Nucleus accumbens (tissue), 56 donors: ENCODE measurements at places on chromosomes 11 and 22.

DNA sequence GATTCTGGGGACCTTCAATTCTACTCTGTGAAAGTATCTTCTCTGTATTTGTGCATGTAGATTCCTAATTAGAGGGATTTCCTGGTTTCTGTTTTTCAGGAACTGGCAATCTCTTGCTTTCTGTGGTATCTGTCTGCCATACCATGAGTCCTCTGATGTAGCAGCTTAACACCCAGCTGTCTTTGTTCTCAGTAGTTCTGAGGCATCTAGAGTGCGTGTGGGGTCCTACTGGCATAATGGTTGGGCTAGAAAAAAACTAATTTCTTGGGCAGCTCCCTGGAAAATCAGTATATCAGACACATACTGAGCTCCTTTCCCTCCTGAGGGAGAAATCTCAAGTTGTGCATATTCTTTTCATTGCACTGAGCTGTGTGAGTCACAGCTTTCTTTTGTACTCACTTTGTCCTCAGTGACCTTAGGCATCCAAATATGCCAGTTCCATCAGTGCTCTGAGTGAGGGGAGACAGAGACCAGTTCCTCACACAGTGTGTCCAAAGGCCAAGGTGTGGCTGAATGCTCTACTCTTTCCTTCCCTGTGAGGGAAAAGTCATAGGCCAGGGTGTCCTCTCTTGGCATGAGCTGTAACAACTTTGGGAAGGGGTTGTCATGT is 35.5 kb upstream of the SLC22A24 start:
- DNase-seq = no peak

GRCh38 chr11:124865902-124866851 is 945 bp downstream of the ROBO3 start:
- DNase-seq = peak; percentile 40

DNA sequence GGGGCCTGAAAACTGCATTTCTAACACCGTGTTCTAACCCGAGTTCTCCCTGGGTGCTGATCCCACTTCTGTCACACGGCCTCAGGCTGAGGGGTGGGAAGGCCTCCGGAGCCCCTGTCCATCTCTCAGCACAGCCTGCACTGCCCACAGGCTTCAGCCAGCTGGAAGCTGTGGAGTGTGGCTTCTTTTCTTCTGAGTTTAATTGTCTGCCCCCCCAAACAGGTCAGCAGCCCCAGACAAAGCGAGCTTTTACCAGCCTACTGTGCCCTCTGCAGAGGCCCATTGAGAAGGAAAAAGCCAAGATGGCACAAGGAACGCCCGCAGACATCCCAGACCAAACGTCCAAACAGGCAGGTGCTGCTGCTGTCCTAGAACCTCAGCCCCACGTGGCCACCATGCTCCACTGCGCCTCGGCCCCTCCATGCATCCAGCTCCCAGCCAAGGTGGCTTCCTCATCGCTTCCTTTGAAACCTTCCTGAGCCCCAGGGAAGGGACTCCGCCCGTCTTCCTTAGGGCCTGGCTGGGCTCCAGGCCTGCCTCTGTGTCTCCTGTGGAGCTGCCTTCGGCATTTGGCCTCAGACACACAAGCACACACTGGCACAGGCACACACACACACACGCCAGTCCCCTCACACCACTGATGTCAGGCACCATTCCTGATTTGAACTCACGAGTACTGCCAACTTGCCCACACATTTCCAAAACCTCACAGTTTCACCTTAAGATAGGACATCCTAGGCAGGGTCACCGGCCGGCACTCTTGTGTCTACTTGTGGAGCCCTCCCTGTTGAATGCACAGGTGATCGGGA is 1.7 kb downstream of the MOB2 start:
- no peak for DNase-seq

GRCh38 chr11:19419808-19420207 is 179.1 kb upstream of the E2F8 start:
- DNase-seq = no peak

- DNase-seq = no peak
These were observed 35.6 kb upstream of the SYT7 start for GRCh38 chr11:61616434-61616833.

- DNase-seq = no peak
These were observed 11.5 kb upstream of the NEAT1 start for GRCh38 chr11:65410936-65411680.

DNA sequence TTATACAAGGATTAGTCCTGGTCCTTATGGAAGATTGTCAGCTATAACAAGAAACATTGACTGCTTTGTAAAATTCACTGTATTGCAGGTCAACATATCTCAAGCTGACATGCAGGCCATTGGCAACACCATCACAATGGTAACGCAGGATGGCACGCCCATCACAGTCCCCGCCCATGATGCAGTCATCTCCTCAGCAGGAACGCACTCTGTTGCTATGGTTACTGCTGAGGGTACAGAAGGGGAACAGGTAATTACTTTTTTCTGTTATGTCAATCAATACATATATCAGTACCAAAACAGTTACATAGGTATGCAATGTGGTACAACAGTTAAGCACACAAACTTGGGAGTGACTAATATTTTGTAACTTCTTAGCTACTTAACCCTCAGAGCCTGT is 55.3 kb downstream of the ZNF143 start:
- DNase-seq = no peak
